ENCODE measurements at places on chromosomes 2 and 18.

DNA sequence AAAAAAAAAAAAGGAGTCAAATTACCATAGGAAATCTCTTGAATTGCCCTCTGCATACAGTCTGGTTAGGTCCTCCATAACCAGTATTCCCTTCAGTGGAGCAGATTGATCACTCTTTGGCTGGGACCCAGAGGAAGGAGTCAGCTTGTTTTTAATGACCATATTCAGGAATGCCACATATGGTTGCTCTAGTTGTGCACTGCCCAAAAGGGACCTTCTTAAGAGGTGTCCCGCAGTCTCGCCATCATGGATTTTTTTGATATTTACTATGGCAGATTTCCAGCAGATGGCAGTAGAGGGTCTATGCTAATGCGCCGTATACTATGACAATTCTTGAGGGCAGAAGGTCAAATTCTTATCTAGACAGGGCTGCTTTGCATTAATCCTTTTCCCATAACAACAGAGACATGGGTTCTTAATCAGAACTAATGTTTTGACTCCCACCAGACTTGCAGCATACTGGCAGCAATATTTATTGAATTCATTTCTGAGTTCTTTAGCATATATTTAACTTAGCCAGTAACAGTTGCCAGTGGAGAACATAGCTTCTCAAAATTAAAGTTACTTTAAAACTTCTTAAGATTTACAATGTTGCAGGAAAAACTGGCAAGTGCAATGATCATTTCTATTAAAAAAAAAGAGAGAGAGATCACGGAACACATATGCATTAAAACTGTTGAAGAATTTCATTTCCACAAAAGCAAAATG lies 31.8 kb upstream of the INPP4A start:
- peak; percentile 85 for DNase-seq

GRCh38 chr18:67518566-67518965 lies 2.0 kb upstream of the DSEL start:
- DNase-seq: no peak

DNA sequence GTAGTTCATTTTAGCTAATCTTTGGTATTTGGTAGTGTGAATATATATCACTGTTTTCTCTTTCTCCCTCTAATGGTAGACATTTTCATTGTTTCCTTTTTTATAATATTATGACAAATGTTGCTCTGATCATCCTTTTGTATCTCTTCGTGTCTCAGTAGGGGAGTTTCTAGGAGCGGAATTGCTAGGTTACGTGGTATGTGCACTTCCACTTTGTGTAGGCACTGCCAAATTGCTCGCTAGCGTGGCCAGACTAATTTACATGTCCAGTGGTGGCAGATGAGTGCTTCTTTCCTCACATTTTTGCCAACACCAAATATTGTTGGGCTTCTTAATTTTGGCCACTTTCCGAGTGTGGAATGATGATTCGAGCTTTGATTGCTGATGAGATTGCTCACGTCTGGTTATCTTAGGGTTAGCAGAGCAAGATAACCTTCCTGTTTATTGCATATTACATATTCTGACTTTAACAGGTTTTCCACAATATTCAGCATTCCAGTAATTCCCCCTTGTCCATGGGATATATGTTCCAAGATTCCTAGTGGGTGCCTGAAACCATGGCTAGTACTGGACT lies 30.4 kb upstream of the GREB1 start:
- DNase-seq: no peak

GRCh38 chr2:17311771-17312511 lies 206.3 kb downstream of the RAD51AP2 start:
- DNase-seq: no peak
